ENCODE measurements at places on chromosomes 4 and X.

GRCh38 chr4:123453061-123453680, 56.6 kb downstream of the SPRY1 start:
- no peak for DNase-seq

GRCh38 chrX:140510306-140510676, 5.4 kb upstream of the SOX3 start:
- DNase-seq = no peak

DNA sequence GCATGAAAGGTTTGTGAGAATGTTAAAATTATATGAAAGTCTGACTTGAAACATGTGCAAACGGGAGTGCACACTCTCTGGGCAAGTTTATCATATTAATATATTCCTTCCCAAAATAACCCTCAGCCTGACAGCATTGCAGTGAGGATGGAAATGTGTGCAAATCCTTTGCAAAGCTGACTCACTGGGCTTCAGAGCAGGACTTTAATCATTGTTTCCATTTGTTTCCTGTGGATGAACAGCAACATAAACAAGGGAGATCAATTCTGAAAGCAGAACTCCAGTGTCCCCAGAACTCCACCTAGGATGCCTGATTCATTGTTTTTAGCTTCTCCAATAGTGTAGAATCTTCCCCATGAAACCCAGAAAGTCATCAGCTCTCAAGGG, 32.9 kb downstream of the SLC2A9 start:
- no peak for DNase-seq

- DNase-seq = no peak
Measured at GRCh38 chr4:24252121-24252520, 332.2 kb downstream of the DHX15 start.

DNA sequence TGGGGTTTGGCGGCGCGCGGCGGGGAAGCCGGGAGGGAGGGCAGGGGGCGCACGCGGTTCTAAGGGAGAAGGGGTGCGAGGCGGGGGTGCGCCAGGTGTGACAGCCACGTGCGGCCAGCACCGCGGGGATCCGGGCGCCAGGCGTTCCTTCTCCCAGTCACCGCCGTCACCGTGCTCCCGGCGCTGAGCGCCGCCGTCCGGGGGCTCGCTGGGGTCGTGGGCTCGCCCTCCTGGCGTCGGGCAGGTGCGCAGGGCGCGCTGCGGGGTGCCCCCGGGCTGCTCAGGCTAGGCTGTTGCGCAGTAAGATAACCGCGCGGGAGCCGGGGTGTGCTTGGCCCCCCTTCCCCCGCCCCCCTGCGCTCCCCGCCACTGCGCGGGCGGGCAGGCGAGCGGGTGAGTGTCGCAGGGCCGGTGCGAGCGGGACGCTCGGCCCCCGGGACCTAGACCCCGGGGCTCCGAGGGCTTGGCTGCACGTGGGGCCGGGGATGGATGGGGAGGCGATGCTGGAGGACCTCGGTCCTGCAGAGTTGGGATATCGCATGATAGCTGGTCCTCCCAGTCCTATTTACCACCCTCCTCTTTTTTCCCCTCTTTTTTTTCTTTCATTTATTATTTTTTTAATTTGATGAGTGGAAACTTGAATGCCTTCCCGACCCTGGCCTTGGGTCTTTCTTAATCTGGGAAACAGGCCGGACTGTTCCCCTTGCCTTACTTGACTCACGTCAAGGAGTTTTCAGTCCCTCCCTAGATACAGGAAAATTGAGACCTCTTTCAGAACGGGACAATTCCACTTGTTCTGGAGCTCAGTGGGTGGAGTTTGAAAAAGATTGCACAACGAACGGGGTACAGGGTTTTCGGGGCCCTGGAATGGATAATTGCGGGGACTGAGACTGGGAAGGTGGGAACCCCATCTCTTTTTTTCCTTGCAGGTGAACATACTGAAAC, 797 bp downstream of the TXLNG start:
- DNase-seq = peak; percentile 66

GRCh38 chr4:185564349-185564748, 29.0 kb upstream of the PDLIM3 start:
- DNase-seq = no peak

- DNase-seq = no peak
Measured at GRCh38 chr4:123469245-123469644, 72.7 kb downstream of the SPRY1 start.

- DNase-seq = no peak
Measured at GRCh38 chr4:106238820-106239420, 77.1 kb downstream of the TBCK start.

Measured in GM13977 (cell line).